DMS153 (cell line): ENCODE measurements at places on chromosomes 16 and 17.

- DNase-seq = no peak
Observed at GRCh38 chr16:70380248-70380918, 33.7 kb downstream of the DDX19A start.

- DNase-seq = no peak
Observed at GRCh38 chr16:1560153-1560552, 26.7 kb downstream of the TMEM204 start.

DNA sequence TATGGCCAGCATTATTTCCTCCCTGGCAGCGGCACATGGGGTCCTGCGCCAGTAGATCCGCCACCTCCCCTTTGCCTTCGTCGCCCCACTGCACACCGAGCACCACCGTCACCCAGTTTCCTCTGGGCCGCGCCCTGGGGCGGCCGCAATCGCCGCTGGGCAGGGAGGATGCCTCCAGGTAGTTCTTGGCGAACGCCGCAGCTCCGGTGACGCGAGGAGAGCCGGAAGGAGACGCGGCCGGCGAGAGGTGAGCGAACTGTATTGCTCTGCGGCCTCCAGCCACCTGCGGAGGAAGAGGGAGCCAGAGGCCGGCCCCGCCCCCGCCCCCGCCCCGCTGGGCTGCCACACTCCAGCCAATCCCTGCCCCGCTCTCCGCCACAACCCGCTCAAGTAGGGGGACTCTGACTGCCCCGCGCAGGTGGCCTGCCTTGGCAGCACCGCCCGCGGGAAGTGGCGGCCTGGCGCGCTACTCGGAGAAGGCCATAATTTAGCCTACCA, 11.8 kb upstream of the SLFN13 start:
- DNase-seq = no peak

- no peak for DNase-seq
Observed at GRCh38 chr17:65359016-65359415, 202.4 kb downstream of the AXIN2 start.

DNA sequence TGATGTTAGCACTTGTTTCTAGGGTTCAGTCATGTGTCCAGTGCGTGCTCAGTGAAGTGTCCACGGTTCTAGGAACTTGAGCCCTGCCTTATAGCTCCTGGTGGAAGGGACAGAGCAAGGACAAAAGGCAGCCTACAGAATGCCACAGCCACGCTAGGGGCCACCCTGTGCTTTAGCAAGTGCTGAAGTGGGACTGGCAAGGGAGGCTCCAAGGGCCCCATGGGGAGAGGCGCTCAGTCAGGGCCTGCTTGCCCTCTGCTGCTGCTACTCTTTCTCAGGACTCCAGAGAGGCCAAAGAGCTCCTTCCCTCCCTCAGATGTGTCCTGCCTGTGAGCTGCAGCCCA, 6.8 kb downstream of the NT5C start:
- no peak for DNase-seq
